ENCODE measurements at places on chromosomes 4 and X.

GRCh38 chrX:24561121-24561520 lies 86.0 kb downstream of the PCYT1B start:
- no peak for DNase-seq

GRCh38 chr4:168710353-168710946 lies 213.6 kb downstream of the PALLD start:
- no peak for DNase-seq

DNA sequence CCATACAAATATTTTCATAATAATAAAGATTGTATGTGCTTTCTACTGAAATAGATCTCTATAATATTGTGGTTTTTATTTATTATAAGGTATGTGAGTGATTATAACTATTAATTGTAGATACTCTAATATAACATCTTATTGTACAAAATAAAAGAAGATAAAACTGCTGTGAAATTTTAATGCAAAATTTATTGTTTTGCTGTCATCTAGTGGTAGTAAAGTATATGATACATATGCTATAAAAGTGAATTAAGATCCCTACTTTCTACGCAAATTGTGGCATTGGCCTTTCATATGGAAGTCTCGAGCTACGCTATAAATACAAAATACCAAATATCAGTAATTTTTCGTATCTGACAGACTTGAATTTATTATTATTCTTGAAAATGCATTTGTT lies 19.3 kb downstream of the YIPF7 start:
- no peak for DNase-seq

GRCh38 chr4:78940752-78941151 lies 1.5 kb upstream of the PAQR3 start:
- peak; percentile 33 for DNase-seq

GRCh38 chr4:135833529-135833928 lies 1631.9 kb upstream of the PABPC4L start:
- no peak for DNase-seq

DNA sequence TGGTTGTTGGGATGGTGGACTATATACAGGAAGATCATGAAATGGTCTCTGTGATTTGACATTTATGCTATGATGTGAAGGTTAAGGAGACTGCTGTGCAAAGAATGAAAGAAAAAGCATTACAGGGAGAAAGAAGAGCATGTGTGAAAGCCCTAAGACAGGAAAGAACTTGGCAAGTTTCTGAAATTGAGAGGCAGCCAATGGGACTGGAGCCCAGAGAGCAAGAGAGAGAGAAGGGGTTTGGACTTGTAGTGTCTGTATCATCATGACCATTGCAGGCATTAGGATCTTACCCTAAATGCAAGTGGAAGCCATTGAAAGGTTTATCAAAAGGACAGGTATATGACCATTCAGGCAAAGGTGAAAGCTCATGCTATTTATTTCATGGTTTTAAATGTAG lies 147.1 kb downstream of the NAA11 start:
- DNase-seq, result no peak
